ENCODE measurements at places on chromosomes 11 and 22.

- no peak for DNase-seq
Measured at GRCh38 chr22:44132724-44133123, 48.0 kb upstream of the PARVG start.

DNA sequence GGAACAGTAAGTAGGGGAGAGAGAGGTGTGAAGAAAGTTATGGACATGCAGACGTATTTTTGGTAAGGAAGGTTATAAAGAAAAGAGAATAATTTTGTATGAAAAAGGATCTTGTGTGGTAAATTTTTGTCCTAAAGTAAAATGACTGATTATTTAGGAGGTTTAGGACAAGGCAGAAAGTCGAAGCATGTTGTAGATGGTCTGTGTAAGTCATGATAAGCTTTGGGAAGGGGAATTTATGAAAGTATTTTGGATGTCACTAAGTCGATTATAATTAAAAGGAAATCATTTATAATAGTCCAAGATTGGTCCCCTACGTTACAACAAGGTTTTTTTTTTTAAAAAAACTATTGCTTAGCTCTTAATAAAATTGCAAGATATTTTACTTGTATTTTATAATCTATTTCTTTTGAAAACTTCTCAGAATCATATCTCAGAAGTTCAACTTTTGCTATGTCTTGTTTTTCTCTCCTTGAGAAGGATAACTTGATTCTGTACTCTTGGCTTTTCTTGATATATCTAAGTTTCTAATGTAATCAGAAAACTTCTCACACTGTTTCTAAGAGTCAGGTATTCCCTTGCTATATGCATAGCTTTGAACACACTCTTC lies 10.9 kb upstream of the CABP2 start:
- no peak for DNase-seq

DNA sequence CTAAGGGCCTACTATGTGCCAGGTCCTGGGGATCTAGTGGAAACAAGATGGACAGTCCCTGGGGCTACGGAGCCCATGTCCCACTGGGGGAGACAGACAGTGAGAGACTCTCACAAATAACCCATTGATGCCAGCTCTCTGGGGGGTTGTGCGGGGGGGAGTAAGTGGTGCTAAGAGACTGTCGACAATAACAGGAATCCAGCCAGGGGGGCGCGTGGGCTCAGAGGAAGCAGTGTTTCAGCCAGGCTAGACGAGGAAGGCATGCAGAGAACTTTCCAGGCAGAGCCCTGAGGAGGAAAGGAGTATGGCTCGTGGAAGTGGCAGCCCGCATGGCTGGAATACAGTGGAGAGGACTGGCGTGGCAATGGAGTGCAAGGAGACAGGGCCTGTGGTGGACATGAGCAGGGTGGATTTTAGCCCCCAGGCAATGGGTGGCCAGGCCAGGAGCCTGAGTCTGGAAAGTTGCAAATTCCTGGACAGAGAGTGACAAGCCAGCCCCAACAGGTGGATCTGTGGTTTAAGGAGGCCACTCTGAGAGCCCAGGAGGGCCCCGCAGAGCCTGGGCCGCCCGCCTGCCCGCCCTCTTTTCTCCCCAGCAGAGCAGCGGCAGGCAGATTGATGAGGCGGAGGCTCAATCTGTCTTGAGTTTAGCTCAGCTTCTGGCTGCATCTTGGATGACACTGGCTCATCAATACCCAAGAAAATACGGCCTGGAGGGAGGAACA lies 40.0 kb upstream of the TCF20 start:
- DNase-seq, result no peak

GRCh38 chr22:24519496-24519895 lies 24.4 kb downstream of the UPB1 start:
- no peak for DNase-seq

GRCh38 chr11:112780351-112781087 lies 180.7 kb upstream of the NCAM1 start:
- DNase-seq, result no peak
